ENCODE measurements at places on chromosomes 2 and 18. TPM values are rescaled to one million over a fixed set of nuclear protein-coding genes. Genes with fewer than 3 reads are reported as not detected.

The POMC gene
- total RNA-seq: 9.1 TPM

The CNGA3 gene
- not detected for total RNA-seq

The GDF7 gene
- 0.46 TPM for total RNA-seq

The UGT1A5 gene
- total RNA-seq: not detected

The C2orf68 gene
- total RNA-seq: 26.4 TPM

The TBR1 gene
- total RNA-seq: not detected

- DNase-seq: no peak
These were observed 1420.6 kb upstream of the NXPH2 start for GRCh38 chr2:140200764-140201163.

DNA sequence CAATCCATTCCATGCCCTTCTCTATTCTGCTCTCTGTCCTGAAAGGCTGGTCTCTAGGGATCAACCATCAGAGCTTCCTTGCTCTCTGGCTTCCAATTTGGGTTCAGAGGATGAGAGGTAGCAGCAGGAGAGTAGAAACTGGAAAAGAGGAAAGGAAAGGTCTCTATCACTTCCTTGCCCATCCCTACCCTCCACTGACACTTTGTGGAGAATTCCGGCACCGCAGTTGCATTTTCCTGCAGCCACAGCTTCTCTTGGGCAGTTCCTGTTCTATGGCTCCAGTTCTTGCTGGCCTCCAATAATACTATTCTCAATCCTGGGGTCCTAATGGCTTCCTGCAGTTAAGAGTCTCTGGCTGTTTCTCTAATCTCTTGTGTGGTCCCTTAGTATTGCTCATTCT lies 13.3 kb upstream of the IMPACT start:
- no peak for DNase-seq

- DNase-seq: no peak
These were observed 445.4 kb upstream of the DSEL start for GRCh38 chr18:67961701-67962440.

DNA sequence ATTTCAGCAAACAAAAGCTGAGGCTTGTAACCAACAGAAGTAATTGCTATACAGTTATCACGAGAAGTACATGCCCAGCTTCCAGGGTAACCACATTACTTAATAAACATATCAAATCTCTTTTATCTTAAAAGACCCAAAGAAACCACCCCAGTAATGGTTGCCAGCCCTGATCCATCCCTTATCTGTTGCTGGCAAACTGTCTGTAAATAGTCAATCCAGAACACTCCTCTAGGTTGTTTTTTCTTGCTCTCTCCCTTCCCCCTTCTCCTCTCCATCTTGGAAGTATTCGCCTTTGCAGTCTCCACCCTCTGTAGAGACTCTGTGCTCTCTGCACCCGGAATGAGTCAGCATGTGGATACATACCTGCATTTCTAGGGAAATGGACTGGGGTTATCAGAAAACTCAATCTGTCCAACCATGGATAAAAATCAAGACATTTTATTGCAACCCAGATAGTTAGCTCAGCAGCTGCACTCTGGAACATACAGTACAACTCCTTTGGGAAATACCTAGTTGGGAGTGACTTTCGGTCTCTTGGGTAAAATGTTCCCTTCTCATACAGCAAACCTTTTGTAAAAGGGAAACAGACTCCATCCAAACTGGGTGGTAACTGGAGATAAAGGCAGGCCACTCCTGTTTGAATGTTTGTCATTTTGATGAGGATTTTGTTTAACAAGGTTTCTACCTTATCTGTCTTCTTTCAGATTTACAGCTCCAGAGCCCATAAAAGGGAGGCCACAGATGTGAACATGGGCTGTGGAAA lies 123.5 kb upstream of the FOSL2 start:
- no peak for DNase-seq

DNA sequence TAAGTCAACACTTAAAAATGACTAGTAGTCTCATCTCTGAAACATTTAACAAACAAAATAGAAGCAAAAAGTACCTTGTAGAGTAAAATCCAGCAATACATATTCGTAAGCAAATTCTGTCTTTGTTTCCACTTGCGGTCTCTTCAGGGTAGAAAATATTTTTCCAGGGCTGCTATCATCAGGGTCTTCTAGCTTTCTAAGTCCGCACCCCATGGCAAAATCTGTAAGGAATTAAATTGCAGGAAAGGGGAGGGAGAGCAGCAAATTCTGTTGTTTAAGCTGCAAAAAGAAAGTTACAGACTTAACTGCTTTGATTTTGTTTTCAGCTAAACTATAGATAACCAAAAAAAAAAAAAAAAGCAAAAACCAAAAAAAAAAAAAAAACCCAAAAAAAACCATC lies at the start of gene RFTN2:
Gene RFTN2 (minus strand): TSS at position 342 of the 400 bp plus-strand sequence. CDS start 129 bp downstream, at position 213.
- no peak for DNase-seq

DNA sequence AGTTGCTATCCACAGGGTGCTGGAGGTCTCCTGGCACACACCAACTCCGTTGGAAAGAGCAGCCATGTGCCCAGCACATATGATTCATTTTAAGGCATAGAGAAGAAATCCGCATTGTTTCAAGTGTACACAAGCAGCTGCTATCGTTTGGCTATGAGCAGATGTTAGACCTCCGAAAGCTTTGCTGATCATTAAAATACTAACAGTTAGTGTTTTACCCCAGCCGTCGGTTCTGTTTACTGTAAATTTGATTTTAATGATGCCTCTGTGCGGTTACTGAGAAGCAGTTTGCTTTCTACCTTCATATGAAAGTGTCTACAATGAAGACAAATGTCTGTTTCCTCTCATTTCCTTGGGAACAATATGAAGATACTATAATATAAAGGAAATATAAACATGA lies 154.9 kb downstream of the PTGR3 start:
- no peak for DNase-seq

DNA sequence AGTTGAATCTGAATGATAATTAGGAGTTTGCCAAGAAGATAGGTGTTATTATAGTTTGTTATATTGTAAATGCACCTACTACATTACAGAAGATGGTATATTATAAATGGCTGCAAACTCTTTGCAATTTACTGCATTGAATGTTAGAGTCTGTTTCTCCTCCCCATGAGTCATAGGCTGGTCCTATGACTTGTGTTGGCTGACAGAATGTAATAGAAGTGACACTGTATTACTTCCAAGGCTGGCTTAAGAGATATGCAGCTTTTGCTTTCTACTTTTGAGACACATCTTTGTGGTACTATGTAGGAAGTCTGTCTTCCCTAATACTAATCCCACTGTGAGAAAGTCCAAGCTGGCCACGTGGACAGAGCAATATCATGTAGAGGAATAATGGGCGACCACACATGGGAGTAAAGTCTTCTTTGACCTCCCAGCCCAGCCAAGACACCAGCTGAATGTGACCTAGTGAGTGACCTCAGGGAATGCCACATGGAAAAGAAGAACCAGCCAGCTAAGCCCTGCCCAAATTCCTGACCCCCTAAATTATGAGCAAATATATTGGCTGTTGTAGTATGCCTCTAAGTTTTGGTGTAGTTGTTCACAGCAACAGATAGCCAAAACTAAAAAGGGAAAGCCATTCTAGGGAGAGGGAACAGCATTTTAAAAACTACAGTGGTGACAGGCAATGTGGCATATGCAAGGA lies 6.8 kb upstream of the DDX1 start:
- DNase-seq: no peak

DNA sequence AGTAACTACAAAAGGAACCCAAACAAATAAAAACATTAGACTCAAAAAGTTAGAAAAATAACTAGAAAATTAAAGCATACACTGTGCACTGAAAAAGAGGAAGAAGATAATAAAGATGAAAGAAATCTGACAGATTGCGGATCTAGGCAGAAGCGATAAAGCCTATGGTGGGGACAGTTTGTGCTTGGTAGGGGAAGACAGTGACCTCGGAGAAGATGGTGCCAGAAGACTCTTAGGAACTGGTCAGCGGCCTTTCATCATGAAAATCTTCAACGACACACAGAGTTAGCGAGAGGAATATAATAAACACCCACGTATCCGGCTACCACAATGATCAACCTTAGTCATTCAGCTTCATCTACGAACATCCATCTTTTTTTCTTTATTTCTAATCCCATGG lies 180.5 kb downstream of the HDAC4 start:
- DNase-seq: no peak

GRCh38 chr2:43000242-43001054 lies 208.1 kb upstream of the HAAO start:
- DNase-seq: no peak

DNA sequence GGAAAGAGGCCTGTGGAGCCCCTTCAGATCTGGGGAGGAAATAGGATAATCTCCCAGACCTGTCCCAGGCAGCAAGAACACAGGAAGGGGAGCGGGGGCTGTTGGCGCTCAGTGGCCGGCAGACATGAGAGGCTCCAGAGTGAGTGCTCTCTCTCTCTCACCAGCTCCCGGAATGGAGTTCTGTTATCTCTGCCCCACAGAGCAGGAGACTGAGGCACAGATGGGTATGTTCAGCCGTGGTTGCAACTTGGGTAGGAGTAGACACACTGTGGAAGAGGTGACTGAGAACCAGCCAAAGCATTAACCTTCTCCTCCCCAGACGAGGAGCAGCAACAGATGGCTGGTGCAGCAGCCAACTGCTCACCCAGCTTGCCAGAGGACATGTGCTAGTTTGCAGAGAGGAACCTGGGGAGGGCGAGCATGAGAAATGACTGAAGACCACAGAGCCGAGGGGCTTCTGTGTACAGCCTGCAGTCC lies 82.0 kb downstream of the NRP2 start:
- DNase-seq: no peak

DNA sequence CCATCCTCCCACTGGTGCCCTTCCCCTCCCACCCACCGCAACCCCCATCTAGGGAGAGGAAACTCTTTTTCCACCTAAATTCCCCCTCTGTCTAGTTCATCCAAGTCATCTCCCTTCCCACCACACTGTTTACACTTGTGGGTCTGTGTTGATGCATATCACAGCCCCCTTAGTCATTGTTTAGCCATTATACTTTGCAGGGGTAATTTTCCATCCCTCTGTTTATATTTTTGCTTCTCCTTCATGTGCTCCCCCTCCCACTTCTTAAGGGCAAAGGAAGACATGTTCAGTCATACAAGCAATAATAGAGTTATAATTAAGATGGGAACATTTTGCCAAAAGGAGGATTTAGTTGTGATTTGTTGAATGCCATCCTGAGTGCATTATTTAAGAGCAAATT lies 187.8 kb upstream of the TNP1 start:
- no peak for DNase-seq

DNA sequence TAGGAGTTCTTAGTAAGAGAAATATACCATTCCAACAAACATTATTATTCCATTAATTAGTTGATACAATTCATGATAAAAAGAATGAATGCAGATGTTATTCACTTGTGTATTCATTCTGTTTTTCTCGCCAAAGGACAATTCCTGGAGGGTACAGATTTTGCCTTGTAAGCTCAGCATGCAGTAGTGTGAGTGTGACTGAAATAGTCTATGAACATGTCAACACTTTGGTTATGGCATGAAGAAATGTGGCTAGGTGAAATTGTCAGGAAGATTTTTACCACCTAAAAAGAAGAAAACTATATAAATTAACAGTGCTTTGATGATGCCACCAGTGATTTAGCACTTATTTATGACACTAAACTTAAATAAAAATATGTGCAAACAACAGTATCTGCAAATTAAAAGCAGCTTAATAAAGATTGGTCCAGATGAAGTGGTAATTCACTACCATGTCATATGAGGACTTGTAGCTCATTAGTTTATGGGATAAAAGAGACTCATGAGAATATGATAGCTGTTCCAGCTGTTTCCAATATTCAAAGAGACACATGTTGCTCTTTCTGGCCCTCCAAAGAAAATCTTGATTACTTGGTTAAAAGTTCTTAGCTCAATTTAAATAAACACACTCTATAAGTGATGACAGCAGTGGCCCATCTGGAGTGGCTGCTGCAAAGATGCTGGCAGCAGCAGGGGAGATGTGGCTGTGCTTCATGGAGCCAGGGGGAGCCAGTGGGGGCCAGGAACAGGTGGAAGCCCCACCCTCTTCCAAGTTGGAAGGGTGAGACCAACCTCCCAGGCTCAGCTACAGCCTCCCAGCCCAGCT lies 165.0 kb downstream of the CDH19 start:
- DNase-seq: no peak

- no peak for DNase-seq
These were observed 4.7 kb upstream of the NCK2 start for GRCh38 chr2:105739944-105740530.

GRCh38 chr18:62044490-62045000 lies 142.3 kb downstream of the PIGN start:
- DNase-seq: no peak

- no peak for DNase-seq
These were observed 324.9 kb downstream of the LPIN1 start for GRCh38 chr2:12071318-12071717.

DNA sequence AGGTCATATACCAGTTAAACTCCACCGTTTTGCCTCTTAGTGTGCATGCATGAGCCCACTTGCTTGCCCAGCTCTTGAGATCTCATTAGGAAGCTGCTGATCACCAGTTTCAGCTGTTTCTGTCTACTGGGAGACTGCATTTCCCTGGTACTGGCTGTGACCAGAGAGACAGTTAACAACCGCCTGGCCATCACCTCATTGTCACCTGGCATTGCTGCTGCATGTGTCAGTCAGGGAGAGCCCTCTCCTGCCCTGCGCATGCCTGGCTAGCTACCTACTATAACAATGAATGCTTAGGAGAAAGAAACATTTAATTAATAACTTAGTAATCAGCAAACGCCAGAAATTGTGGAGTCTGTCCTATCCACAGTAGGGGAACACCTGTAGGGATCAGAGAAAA lies 265.8 kb upstream of the CYRIA start:
- no peak for DNase-seq

DNA sequence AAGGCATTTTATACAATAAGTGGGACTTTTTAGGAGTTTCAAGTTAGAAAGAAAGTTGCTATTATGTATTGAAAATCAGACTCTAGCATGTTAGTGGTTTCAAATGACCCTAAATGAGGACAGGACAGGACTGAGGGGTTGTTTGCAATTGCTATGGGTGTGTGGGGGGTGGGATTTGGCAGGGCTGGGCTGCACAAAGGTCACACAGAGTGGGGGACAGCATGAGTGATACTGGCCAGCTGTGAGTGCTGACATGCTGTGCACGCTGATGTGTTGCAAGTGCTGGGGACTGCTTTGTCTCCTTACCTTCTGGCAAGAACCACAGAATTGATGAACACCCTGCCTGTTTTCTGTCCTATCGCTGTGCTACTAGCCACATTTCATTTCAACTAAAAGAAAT lies 29.8 kb downstream of the RNMT start:
- DNase-seq: peak; percentile 32

DNA sequence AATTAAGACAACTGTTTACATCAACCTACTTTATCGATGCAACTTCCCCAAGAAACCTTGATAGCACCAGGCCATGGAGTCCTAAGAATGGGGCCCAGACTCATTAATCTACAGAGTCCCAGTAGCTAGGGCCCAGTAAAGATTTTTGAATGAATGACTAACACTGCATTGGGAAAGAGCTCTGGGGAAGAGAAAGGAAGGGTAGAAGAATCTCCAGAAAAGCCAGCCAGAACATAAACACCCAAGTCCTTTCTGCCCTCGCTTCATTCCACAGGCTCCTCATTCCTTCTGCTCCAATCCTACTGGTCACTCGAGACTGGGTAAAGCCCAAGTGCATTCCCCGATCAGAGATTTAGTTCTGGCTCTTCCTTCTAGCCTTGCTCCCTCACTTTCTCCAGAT lies 44.3 kb downstream of the CYRIA start:
- DNase-seq: no peak

GRCh38 chr2:119218478-119219064 lies 5.1 kb upstream of the STEAP3 start:
- DNase-seq: no peak

Data from Right ventricle myocardium inferior (tissue), 1 donor.